ENCODE measurements at places on chromosomes 3 and 15.

DNA sequence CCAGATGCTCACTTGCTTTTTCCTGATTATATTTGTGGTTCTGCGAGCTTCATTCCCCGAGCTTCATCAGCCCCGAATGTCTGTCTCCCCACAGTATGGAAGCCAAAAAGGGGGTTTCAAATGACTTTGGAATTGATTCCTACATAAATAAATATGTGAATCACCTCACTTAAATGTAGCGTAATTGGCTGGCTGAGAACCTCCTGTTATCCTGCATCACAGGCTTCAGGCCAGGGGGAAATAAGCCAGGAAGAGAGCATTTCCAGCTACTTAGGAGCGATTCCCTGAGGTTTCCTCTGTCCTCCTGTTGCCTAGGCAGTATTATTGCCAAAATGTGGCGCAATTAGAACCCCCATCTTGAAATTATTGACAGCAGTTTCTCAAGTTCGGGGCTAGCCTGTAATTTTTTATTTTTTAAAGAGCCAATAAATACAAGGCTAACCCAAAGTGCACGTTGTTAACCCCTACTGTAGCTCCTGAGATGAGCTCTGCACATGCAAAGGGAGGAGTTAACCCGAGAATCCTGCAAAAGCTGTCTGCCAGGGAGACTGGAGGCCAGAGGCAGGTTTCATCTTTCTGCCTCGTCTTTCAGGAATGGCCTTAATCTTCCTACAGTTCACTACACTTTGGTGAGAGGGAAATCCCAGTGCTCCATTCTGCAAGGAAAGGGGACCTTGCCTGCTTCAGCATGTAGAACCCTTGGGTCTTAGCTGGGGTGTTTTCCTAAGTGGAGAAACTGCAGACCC is 148.2 kb downstream of the ADAMTS9 start:
- peaks cover 5% of the 10 kb centered on the region for H3K4me1 ChIP-seq
- no peak overlapping the region for H3K27ac ChIP-seq
- H3K36me3 ChIP-seq = no peaks in the 10 kb centered on the region
- no peak overlapping the region for H3K4me3 ChIP-seq
- peak; percentile 73 for DNase-seq
- no peaks in the 10 kb centered on the region for H3K27me3 ChIP-seq

GRCh38 chr3:77321646-77322045 is 281.7 kb downstream of the ROBO2 start:
- no peak overlapping the region for H3K27ac ChIP-seq
- H3K36me3 ChIP-seq = no peaks in the 10 kb centered on the region
- H3K27me3 ChIP-seq = no peaks in the 10 kb centered on the region
- DNase-seq = peak; percentile 28

GRCh38 chr15:50265620-50266019 is at the start of gene HDC:
Gene HDC (minus strand): TSS chr15:50265726. CDS start chr15:50265623, 103 bp downstream.
- H3K4me3 ChIP-seq = no peak within 1 kb of the TSS
- no peaks in the 10 kb centered on the region for H3K4me1 ChIP-seq
- H3K36me3 ChIP-seq = no peaks in the 10 kb centered on the region
- no peak for DNase-seq

- no peaks in the 10 kb centered on the region for H3K4me1 ChIP-seq
- no peak overlapping the region for H3K27ac ChIP-seq
- DNase-seq = no peak
- H3K4me3 ChIP-seq = no peak overlapping the region
Observed at GRCh38 chr15:58148633-58149445, 10.7 kb downstream of the AQP9 start.

DNA sequence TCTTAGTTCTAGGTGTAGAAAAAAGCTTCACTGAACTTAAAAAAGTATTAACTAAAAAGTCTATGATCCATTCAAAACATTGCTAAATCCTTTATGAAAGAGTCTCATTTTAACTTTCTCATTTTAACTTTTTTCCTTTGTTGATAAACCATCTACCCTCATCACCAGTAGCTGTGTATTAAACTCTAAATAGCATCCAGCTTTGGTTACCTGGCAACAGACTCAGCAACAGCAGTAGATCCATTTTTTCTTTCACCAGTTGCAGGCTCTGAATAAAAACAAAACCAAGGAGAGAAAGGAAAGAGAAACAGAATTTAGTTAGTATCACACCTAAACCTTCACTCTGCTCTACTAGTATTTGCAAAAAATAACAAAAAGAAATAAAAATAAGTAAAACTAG is 51.6 kb downstream of the TP53BP1 start:
- peaks cover 13% of the 10 kb centered on the region for H3K4me1 ChIP-seq
- peak overlapping the region; percentile 35 for H3K4me3 ChIP-seq
- peaks cover 22% of the 10 kb centered on the region for H3K36me3 ChIP-seq

- peaks cover 30% of the 10 kb centered on the region for H3K27me3 ChIP-seq
- H3K36me3 ChIP-seq = no peaks in the 10 kb centered on the region
- H3K4me1 ChIP-seq = peaks cover 8% of the 10 kb centered on the region
- no peak for DNase-seq
Observed at GRCh38 chr15:91530956-91531582, 322.4 kb upstream of the SLCO3A1 start.

DNA sequence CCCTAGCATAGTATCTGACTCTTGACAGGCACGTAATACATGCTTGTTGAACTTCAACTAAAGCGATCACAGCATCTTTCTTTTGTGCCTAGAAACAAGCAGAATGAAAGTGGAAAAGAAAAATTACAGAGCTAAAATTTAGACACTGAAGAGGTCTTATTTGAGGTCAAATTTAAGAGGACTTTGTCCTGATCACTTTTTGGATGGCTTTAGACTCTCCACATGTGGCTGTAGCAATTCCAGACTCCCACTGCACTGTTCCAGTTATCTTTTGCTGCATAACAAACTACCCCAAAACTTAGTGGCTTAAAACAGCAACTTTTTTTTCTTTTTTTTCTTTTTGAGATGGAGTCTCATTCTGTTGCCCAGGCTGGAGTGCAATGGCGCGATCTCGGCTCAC is 23.5 kb downstream of the DPH3 start:
- no peaks in the 10 kb centered on the region for H3K36me3 ChIP-seq
- peaks cover 34% of the 10 kb centered on the region for H3K4me1 ChIP-seq
- H3K4me3 ChIP-seq = no peak overlapping the region
- no peaks in the 10 kb centered on the region for H3K27me3 ChIP-seq
- no peak overlapping the region for H3K27ac ChIP-seq

DNA sequence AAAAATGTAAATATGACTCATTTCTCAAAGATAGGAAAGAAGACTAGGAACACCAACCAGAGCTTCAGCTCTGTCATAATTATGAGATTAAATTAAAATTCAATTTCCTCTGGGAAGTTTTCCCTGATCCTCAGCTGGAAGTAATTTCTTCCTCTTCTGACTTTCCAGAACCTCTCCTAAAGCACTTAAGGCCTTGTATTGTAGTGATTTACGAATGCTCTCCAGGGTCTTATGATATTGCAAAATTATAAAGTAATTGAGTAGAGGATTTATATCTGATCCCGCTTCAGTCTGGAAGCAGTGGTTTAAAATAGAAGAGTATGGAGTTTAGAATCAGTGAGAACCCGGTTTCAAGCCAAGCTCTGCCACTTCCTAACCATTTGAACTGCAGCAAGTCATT is 279.8 kb downstream of the ZPLD1 start:
- peaks cover 21% of the 10 kb centered on the region for H3K4me1 ChIP-seq
- H3K4me3 ChIP-seq = no peak overlapping the region
- no peaks in the 10 kb centered on the region for H3K36me3 ChIP-seq
- H3K27ac ChIP-seq = no peak overlapping the region
- DNase-seq = no peak
- no peaks in the 10 kb centered on the region for H3K27me3 ChIP-seq

DNA sequence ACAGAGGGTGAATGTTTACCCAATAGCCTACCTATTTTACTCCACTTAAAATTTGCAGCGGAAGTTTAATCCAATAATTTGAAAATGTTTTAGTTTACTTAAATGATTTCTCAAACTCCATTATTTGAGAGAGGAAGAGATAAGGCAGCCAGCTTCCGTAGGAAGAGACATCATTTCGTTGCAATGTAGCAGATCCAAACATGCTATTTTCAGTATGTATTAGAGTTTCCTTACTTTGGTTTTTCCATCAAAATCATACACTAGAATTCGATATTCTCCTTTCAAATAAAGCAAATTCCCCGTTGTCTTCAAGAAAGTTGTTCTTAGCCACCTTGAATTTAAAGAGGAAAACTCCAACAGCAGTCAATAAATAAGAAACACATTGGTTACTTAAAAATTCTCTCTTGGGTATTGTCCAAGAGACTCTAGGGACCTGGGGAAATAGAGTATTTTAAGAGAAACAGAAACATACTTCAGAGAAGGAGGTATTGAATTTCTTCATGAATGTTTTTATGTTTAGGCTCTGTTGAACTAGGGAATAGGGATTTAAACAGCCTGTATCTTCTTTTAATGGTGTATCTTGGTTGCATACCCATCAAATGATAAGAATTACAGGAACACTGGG is 324.5 kb upstream of the GBE1 start:
- no peaks in the 10 kb centered on the region for H3K27me3 ChIP-seq
- H3K4me1 ChIP-seq = peaks cover 33% of the 10 kb centered on the region
- no peak overlapping the region for H3K4me3 ChIP-seq
- no peak overlapping the region for H3K27ac ChIP-seq
- DNase-seq = no peak
- H3K36me3 ChIP-seq = no peaks in the 10 kb centered on the region

- H3K27ac ChIP-seq = no peak overlapping the region
- DNase-seq = no peak
- no peak overlapping the region for H3K4me3 ChIP-seq
- peaks cover 12% of the 10 kb centered on the region for H3K4me1 ChIP-seq
Observed at GRCh38 chr3:123853686-123854372, 30.3 kb downstream of the MYLK start.

DNA sequence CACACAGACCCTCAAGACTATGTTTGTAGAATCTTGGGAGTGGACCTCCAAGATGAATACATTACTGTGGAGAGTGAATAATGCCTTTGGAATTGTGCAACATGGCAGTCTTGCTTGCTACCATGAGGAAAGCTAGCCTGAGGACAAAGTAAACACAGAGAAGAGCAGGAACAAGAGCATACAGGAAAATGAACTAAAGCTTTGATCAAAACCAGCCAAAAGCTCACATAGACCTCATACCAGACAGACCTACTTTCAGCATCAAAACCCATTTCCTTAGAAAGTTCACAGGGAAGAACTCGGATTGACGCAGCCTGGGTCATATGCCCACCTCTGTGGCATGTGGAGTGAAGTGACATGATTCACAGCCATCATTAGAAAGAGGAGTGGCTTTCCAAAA is 3.3 kb upstream of the RAB8B start:
- H3K4me3 ChIP-seq = no peak overlapping the region
- peak; percentile 78 for DNase-seq
- H3K4me1 ChIP-seq = peaks cover 26% of the 10 kb centered on the region
- H3K27me3 ChIP-seq = no peaks in the 10 kb centered on the region

DNA sequence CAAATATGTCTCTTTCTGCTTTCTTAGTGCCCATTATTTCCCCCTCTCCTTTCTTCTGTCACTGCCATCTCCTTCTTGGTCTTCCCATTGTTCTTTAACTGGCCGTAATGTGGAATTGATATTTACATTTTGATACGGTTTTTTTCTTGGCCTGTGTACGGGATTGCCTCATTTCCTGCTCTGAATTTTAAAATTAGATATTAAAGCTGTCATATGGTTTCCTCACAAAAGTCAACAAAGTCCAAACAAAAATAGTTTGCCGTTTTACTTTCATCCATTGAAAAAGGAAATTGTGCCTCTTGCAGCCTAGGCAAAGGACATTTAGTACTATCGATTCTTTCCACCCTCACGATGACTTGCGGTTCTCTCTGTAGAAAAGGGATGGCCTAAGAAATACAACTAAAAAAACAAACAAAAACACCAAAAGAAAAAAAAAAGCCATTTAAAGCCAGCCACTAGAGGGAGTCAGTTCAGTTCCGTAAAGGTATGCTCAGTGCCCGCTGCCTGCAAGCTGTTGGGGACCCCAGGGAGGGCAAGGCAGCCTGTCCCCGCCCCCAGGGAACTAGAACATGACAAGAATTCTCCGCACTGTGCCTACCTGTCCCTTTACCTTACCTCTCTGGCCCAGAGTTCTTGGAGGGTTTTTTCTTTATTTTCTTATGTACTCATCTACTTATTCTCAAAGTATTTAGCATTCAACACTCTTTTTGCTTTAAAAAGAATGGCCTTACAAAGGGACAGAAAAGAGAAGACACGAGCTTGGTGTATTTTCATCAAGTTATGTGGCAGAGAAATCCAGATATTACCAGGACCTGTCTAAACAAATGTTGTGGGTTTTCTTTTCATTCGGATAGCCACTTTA is 30.0 kb upstream of the NR2E3 start:
- peak overlapping the region; percentile 33 for H3K4me3 ChIP-seq
- peak; percentile 76 for DNase-seq
- peaks cover 24% of the 10 kb centered on the region for H3K4me1 ChIP-seq
- H3K36me3 ChIP-seq = no peaks in the 10 kb centered on the region
- H3K27ac ChIP-seq = peak overlapping the region; percentile 3

DNA sequence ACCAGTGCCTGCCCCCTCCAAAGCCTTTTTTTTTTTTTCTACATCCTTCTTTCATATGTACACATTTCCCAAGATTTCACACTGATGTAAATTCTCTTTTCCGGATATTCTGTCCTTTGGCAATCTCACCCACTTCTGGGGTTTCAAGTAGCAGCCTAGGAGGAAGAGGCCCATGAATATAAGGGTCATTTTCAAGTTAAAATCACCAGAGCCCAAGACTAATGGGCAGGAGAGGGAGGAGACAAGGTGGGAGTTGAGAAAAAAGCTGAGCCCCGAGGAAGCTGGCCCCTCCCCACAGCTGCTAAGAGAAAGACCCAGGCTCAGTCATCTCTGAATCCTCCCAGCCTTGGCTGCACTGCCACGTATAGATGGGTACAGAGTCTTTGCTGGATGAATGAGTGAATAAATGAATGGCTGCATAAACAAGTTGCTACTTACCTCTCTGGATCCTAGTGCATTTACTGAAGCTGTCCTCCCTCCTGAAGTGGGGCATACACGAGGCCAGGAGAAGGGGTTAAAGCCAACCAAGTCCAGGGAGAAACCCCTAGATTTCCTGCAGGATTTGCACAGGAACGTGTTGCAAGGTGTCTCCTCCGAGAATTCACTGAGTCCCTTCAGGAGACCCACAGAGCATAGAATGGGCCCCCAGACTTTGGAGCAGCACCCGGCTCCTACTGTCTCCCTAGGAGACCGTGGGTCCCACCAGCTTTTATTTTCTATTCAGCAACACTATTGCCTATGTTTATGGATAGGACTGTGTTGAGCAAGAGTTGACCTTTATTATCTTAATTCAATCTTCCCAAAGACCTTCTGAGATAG is 100.8 kb upstream of the LIPC start:
- H3K27ac ChIP-seq = peak overlapping the region; percentile 95
- H3K4me1 ChIP-seq = peaks cover 36% of the 10 kb centered on the region
- H3K36me3 ChIP-seq = no peaks in the 10 kb centered on the region
- H3K4me3 ChIP-seq = peak overlapping the region; percentile 49

Data from GM23248 (cell line).